NCI-H1092 treated with DMSO at 0.1 percent for 48 hours (cell line): ENCODE measurements at places on chromosomes 3 and 15.

GRCh38 chr3:188046561-188047211, 107.3 kb upstream of the LPP start:
- DNase-seq = no peak

DNA sequence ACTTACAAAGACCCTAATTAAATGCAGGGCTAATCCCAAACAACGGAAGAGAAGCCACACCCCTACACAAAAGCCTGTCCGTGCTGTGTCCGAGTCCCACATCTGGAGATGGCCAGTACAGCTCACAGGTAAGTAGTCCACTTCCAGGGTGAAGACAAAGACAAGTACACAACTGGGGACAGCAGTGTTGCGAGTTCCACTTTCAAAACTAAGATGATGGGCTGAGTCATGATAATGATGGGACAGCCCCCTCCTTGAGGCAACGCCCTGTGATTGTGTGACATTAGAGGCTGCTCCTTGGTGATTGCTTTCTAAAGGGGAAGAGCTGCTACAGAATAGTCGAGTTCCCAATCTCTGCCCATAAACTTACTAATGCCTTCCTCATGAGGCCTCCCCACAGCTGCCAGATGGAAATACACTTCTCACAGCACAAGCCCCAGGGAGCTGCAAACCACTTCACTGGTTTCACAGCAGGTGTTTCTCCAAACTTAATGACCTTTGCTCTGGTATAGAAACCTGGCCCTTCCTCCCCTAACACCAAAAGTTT, 27.6 kb downstream of the RFT1 start:
- DNase-seq = no peak

DNA sequence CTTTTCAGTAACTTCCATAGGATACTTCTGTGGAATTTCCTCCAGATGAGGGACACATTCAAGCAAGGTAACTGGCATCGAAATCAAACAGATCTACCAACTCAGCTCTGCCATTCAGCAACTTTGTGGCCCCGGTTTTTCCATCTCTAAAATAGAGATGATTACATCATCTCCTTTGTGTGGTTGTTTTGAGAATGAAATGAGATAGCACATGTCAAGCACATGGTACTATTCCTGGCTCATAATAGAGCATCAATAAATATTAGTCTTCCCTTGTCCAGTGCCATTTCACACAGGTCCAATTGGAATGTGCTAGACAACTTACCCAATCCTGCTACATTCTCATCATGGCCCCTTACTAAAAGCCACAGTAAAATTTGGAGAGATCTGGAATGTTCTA, 24.2 kb upstream of the TM4SF4 start:
- no peak for DNase-seq

GRCh38 chr15:84653584-84653909, 536 bp downstream of the WDR73 start:
- no peak for DNase-seq

- DNase-seq = no peak
Measured at GRCh38 chr15:32859996-32860395, 142.2 kb downstream of the GREM1 start.

DNA sequence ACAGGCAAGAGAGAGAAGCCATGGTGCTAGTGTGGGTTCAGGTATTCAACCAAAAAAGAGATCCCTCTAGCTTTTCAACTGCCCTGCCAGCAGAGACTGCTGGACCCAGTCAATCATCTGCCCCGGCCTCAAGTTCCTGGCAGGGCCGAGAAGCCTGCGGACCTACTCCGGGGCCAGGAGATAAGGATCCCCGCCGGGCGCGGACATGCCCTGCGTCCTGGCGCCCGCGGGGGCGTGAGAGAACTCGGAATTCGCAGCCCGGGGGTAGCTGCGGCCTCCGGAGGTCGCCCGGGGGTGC, 821 bp upstream of the MAGI1 start:
- no peak for DNase-seq

- DNase-seq = no peak
Measured at GRCh38 chr15:33533197-33533596, 222.4 kb downstream of the RYR3 start.

DNA sequence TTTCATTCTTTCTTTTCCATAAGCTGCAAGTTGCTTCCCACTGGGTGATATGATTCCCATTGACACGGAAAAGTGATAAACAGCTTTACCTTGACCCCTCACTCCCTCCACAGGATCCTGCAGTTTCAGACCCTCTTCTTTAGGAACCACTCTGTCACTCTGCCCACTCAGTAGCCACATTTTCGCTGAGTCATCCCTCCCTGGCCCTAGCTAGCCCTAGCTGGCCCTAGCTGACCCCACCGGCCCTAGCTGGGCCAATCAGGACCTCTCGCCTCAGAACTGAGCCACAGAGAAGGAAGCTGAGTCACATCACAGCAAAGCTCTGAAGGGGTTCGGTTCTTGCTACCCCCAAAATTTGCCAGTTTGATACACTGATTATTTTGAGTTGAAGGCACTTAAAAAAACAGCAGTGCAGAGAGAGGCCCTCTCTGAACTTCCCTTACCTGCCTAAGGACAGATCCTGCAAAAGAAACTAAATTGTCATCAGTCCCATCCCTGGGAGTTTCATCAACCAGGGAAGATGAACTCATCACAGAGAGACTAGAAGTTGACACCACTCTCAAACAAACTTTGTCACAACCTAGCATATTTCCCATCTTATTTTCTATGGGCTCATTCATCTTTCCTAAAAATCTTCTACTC, 233.5 kb upstream of the PROK2 start:
- no peak for DNase-seq

- no peak for DNase-seq
Measured at GRCh38 chr3:14885307-14885706, 62.1 kb upstream of the NR2C2 start.

GRCh38 chr3:48415251-48415953, 14.5 kb downstream of the PLXNB1 start:
- DNase-seq = no peak

- DNase-seq = peak; percentile 30
Measured at GRCh38 chr15:71202712-71203111, 87.4 kb downstream of the THSD4 start.

GRCh38 chr3:25472153-25472552, 44.1 kb downstream of the RARB start:
- DNase-seq = no peak

- no peak for DNase-seq
Measured at GRCh38 chr3:127100459-127101410, 92.2 kb upstream of the PRR23E start.

DNA sequence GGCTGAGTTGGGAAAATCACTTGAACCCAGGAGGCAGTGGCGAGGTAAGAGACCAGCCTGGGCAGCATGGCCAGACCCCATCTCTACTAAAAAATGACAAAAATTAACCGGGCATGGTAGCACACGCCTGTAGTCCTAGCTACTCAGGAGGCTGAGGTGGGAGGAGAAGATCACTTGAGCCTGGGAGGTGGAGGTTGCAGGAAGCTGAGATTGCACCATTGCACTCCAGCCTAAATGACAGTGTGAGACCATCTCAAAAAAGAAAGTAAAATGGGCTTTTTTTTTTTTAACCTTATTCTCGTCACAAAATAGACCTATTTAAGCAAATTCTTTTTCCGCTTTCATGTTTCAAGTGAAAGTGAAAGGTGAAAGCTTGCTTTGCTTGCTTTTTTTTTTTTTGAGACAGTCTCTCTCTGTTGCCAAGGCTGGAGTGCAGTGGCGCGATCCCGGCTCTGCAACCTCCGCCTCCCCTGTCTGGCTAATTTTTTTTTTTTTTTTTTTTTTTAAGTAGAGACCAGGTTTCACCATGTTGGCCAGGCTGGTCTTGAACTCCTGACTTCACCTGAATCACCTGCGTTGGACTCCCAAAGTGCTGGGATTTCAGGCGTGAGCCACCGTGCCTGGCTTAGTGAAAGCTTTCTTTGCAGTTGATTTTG, 3.6 kb downstream of the PDIA3 start:
- DNase-seq = no peak

DNA sequence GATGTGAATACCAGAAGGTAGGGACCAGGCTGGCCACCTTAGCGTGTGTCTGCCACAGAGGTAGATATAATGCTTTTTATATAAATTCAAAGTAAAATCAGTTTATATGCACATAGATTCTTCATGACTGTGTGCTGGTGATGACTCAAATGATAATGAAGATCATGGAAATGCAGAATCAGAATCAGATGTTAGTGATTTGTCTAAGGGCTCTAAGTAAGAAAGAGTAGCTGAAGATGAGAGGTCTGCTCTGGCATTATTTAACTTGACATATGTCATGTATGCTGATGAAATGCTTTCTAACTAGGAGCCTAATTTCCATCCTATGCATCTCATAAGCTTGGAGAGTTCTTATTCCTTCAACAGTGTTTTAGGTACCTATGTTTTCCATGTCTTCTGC, 50.3 kb upstream of the DPH6 start:
- no peak for DNase-seq

DNA sequence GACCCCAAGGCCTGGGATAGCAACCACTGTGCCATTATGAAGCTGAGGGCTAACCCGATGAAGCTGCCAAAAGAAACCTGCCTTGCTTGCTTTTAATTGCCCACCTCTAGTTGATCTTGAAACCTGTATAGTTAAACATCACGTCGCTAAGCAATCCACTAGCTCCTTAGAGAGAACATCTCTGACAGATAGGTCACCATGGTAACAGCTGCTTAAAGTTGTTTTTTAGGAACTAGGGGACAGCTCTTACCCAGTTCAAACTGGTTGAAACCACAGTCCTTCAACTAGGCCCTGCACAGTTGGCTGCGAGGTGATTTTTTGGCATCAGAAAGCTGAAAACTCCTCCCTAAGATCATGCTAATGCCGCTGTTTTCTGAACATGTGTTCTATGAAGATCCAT, 135.7 kb downstream of the EBLN2 start:
- no peak for DNase-seq

DNA sequence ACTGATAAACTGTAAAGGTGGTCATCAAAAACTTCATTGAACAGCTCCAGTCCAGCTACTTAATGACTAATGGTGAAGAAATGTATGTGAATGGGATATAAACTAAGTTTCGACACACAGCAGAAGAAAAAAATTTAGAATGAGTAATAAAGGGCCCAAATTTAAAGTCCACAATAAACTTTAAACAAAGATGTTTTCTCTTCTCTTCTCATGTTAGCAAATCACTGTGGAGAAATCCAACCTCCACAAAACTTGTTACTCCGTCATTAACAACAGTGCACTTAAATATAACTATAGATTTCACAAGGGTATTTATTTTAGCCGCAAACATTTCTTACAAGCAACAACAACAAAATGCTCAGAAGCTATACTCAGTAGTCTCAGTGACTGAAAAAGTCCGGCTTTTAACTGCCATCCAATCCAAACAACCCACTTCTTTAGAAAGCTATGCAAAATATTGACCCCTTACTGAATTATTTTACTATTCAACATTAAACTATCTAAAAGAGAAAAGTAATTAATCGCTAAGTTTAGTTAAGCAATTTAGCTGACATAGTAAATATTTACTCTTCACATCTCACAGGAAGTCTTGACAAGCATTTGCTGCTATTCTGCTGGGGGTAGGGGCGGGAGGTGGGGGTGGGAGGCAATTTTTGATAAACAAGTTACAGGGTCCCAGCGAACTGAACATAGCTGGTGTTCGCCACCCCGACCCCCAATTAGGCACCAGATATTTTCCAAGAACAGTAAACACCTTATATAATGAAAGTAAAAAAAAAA, 2.4 kb downstream of the IGF2BP2 start:
- DNase-seq = no peak

GRCh38 chr3:42351207-42351606, 59.2 kb downstream of the LYZL4 start:
- DNase-seq = no peak

- no peak for DNase-seq
Measured at GRCh38 chr3:167691366-167691765, 37.6 kb upstream of the WDR49 start.
